ENCODE measurements at places on chromosomes 4 and X.

- no peak for DNase-seq
Observed at GRCh38 chr4:81790477-81790876, 318.8 kb upstream of the RASGEF1B start.

- no peak for DNase-seq
Observed at GRCh38 chrX:17592117-17592516, 145.2 kb upstream of the SCML1 start.

- no peak for DNase-seq
Observed at GRCh38 chr4:6960628-6961412, 51.2 kb downstream of the TBC1D14 start.

DNA sequence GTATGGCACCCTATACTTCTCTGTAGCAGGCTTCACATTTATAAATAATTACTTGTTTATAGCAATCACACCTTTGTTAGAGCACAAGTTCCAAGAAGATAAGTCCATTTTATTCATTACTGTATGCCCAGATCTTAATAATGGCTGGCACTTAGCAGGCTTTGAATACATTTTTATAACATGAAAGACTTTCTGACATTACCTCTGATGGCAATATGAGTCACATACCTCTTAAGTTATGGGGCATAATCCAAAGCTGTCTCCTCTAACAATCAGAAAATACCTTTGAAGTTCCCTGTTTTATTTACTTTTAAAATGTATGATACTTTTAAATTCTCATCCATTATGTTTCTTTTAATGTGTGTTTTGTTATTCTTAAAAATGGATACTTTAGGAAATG, 12.2 kb downstream of the SCRG1 start:
- DNase-seq, result no peak

GRCh38 chrX:106150701-106151100, 17.4 kb upstream of the PWWP3B start:
- no peak for DNase-seq

DNA sequence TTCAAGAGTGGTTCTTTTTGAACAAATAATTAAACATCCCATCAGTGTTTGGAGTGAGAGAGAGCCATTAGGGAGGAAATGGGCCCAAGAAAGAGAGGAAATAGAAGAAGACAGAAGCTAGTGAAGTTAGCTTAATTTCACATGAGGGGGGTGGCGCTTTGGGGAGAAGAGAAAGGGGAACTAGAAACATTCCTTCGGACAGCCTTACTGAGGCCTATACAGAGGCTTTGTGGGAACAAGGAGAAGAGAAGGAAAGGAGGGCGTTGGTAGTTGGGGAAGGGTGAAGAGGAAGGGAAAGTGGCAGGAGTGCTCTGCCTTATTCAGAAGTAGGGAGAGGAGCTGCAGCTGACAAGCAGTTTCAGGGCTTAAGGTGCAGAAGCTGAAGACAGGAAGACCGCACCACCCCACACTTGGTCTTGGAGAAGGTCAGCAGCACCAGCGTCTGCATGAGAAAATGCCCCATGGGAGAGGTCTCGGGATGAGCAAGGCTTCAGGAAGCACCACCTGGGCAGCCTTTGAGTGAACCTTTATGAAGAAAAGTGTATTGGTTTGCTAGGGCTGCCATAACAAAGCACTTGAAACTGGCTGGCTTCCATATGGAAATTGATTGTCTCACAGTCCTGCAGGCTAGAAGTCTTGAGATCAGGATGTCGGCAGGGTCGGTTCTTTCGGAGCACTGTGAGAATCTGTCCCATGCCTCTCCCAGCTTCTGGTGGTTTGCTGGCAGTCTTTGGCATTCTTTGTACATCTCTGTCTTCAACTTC, 85.1 kb downstream of the KIT start:
- DNase-seq, result no peak

DNA sequence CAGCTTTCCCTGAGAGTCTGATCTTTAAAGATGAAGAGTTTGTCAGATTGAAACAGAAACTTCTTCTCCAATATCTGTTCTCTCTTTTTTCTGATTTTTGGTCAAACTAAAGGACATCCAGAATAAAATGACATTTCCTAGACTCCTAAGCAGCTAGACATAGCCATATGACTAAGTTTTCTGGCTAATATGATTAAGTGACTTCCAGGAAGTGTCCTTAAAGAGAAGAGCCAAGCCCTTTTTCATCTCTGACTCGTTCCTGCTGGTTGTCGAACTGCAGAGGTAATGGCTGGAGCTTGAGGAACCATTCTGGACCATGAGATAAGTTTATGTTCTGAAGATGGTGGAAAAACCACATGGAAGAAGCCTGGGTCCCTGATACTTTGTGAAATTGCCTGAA, 546.0 kb downstream of the BCOR start:
- no peak for DNase-seq

GRCh38 chrX:153440556-153441135, 5.2 kb downstream of the TREX2 start:
- no peak for DNase-seq

GRCh38 chr4:74284053-74284452, 24.2 kb upstream of the EPGN start:
- no peak for DNase-seq

- DNase-seq, result no peak
Observed at GRCh38 chrX:120331116-120331515, 19.9 kb upstream of the TMEM255A start.

DNA sequence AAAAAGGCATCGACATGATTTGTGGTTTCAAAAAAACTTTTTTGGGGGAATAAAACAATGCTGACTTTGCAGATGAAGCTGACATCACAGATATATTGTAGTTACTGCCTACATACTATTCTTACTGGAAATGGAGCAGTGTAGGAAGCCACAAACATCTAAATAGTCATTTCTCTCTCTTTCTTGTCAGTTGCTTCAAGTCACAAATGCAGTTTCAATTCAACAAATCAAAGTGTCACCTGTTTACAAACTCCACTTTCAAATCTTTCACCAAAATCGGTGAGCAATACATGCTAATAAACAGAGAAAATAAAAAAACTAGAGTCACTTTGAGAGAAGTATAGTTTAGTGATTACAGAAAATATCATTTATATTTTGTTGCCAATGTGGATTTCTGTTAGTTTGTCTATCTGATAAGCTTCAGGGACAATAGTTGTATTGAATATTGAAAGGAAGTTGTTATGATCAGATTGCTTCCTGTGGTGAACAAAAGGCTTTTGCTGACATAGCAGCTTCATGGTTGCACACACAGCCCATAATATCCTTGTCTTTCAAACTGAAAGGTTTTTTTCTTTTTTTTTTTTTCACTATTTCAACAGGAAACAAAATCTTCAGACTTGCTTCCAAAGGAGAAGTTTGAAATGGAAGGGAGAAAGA, 49.7 kb upstream of the PTPN13 start:
- no peak for DNase-seq

DNA sequence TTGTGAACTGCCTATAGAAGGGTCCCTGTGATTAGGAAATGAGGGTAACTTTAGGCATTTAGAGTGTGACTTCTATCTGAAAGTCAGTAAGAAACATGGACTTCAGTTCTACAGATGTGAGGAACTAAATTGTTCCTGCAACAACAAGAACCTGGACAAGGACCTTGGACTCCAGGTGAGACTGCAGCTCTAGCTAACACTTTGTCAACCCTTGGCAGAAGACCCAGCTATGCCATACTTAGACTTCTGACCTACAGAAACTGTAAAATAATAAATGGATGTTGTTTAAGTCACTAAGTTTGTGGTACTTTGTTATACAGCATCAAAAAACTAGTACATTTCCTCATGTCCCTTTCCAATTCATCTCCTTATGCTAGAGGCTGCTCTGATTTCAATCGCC, 580.8 kb downstream of the IQCM start:
- DNase-seq, result no peak

DNA sequence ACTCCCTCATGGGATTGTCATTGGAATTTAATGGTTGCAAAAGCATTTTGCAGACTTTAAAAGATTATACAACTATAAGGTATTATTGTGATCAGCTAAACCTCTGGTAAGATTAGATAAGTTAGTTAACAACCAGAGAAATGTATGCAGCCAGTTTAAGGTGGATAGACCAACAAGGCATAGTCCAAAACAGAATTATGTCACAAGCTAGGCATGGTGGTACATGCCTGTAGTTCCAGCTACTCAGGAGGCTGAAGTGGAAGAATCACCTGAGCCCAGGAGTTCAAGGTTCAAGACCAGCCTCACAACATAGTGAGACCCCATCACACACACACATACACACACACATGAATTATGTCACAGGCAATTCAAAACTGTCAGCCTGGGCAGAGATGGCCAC, 54.7 kb upstream of the KLHL13 start:
- DNase-seq, result no peak

GRCh38 chrX:22365460-22365859, 92.7 kb downstream of the CBLL2 start:
- no peak for DNase-seq

DNA sequence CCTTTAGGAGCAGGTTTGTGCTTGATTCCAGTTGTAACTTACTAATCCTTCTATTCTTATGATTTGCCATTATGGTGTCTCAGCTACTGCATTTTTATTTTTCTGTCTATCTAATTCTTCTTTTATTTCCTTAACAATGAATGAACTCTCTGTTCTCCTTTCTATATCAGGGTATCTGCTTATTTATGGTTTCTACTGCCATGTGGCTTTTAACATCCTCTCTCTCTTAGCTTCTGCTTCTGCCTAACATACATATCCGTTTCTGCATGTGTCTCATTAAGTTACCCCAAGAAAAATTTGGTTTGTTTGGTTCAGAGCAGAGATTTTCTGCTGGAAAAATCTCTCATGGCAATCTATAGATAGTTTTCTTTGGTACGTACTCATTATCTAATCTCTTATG, 614.4 kb downstream of the RPA4 start:
- no peak for DNase-seq

DNA sequence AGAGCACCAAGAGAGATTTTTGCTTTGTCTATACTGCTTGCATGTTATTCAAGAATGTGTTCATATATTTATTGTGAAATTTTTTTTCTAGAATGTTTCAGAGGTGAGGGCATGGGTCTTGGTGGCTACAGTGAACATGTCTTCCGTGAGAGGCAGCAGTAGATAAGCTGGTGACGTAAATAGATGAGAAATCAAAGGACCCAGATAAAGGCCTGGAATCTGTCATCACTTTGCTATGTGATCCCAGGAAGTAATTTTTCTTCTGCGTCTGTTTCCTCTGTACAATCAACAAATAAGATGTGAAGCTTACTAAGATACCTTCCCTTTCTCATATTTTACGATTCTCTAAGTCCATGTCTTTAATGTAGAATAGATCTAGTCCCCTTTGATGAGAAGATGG, 129.1 kb downstream of the COL4A6 start:
- no peak for DNase-seq

DNA sequence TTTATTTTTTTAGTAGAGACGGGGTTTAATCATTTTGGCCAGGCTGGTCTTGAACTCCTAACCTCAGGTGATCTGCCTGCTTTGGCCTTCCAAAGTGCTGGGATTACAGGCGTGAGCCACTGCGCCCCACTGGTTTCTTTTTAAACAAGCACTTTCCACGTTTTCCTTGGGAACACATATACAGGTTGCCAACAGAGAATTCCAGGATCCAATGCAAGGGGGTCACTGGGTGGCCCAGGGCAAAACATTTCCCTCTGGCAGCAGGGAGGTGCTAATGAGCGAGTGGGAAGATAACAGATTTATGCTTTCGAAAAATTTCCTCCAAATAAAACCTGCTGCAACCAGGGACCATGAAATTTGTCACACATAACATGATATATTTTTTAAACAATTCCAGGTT, 41.1 kb downstream of the ADRA2C start:
- no peak for DNase-seq

GRCh38 chr4:6999172-7000086, 43.7 kb upstream of the TADA2B start:
- DNase-seq, result no peak

DNA sequence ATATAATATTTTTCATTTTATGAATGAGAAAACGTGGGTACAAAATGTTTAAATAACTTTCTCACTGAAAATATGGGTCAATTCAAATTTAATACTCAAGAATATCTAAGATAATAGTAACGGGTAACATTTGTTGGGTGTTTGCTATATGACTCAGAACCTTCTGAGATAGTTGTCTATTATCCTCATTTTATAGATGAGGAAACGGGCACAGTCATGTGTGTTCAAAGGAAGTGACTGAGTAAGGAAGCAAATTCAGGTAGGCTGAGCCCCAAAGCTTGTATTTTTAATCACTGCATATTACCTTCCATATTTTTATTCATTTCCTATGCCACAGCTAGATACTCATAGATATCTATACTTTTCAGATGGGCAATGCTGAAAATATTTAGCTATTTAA, 12.2 kb upstream of the CAMK2D start:
- DNase-seq, result no peak

DNA sequence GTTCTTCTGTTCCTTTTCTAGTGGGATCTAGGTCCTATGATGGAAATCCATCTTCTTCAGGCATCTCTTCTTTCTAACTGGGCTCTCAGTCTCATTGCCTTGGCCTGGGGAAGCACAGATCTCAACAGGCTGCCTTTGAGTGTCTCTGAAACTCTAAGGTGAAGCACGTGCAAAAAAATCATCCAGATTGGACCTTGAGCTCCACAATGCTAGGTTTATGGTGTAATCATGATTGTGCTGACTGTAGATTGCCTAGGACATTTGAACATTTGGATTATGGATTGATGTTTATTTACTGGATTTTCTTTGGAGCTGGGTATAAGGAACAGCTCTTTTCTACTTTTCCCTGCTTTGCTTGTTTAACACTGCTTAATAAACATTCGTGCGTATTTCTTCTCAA, 191.5 kb upstream of the NR3C2 start:
- DNase-seq, result no peak

DNA sequence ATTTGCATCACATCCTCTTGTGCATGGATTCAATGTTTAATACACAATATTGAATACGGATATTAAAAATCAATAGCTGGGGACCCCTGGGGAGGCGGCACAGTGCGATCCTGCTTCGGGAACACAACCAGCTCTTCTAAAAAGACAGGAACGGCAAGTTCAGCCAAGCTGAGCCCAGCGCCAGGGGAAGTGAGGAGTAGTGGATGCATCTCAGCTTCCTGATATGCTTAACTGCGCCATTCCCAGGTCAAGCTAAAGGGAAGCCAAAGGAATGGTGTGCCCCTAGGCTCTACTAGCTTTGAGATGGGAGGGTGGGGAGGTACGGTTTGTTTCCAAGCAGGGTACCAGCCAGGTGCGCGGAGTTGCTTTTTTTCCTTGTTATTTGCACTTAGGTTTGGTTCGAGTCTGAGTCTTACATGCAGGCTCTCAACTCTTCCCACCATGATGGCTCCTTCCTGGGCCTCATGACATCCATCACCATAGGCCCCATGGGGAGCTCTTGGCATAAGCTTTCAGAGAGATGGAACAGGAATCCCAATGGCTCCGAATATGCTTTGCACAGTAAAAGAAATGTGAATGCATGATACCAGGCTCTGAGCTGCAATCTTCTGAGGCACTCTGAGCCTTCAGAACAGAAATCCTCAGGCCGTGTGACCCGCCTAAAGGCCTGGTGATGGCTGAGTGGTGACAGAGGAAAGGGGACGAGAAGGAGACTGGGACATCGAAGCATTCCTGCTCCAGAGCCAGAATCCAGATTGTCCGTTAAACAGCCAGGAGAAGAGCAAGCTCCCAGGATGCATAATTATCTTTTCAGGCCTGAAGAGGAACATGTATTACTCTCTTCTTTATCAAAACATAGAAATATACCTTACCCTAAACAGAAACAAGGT, 51.8 kb upstream of the BCOR start:
- DNase-seq, result no peak

Measured in NCI-H2081 treated with DMSO at 0.1 percent for 48 hours (cell line).